GF-D8 (cell line): ENCODE measurements at places on chromosomes 13 and 19.

GRCh38 chr19:17415121-17415520 is 4.7 kb upstream of the MVB12A start:
- no peak for DNase-seq

DNA sequence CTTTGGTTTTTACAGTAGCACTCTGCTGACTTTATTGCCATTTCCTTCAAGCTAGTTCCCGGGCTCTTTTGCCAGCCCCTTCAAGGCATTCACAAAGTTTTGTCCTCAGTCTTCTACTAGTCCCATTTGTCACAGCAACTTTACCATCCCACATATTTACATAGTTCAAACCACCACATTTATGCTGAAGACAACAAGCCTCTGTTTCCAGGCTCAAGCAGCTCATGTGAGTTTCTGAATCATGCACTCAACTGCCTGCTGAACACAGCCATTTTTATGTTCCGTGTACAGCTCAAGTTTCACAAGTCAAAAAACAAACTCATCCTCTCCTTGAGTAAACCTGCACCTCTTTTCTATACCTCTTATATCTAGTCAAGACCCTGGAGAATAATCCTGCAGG is 977.0 kb upstream of the SLC10A2 start:
- DNase-seq: no peak

GRCh38 chr19:38649305-38650171 is 2.1 kb downstream of the ACTN4 start:
- DNase-seq: no peak

DNA sequence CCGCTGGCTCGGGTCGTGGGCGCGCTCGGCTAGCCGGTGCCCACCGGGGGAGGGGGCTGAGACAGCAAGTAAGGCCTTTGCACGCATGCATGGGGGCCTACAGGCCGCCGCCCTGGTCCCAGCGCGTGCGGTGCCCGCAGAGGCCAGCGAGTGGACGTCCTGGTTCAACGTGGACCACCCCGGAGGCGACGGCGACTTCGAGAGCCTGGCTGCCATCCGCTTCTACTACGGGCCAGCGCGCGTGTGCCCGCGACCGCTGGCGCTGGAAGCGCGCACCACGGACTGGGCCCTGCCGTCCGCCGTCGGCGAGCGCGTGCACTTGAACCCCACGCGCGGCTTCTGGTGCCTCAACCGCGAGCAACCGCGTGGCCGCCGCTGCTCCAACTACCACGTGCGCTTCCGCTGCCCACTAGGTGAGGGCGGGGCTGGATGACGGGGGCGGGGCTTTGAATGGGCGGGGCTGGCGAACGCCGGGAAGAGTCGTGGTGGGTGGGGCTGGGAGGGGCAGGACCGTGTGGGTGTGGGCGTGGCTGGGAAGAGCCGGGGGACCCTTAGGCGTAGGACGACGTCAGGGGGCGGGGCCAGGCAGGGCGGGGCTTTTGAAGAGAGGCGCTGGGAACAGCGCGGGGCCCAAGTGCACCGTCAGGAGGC is 2.1 kb downstream of the CILP2 start:
- DNase-seq: no peak

GRCh38 chr13:43783820-43784219 is 3.0 kb downstream of the ENOX1 start:
- DNase-seq: no peak

DNA sequence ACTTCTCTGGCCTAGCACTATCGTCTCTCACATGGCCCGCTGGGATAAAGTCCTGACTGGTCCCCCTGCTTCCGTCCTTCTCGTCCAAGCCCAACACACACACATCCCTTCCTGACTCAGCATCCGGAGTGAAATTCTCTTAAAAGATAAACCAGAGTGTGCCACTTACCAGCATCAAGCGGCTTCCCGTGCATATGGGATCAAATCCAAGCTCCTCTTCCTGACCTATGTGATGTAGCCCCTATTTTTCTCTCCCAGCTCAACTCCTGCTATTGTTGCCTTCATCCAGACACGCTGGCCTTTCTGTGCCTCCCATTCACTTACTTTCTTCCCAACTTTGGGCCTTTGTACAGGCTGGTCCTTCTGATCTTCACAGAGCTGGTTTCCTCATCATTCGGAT is 530.4 kb downstream of the DIAPH3 start:
- no peak for DNase-seq

DNA sequence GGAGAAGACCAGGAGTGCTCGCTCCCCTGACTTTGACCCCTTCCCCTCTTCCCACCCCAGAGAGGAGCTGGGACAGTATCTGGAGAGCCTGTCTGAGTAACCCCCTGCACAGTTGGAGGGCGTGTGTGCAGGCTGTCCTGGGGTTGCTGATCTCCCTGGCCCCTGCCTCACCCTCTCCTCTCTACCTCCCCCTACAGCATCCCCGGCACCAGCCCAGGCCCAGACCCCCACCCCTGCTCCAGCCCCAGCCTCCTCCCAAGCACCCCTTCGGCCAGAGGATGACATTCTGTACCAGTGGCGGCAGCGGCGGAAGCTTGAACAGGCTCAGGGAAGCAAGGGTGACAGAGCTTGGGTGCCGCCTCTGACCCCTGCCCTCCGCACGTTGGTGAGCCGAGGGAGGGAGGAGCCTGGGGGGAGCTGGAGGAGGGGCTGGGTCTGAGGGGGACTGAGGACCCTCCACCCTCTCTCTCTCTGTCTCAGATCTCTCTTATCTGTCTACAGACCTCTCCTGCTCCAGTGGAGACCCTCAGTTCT is 8.7 kb downstream of the PROSER3 start:
- DNase-seq: no peak

DNA sequence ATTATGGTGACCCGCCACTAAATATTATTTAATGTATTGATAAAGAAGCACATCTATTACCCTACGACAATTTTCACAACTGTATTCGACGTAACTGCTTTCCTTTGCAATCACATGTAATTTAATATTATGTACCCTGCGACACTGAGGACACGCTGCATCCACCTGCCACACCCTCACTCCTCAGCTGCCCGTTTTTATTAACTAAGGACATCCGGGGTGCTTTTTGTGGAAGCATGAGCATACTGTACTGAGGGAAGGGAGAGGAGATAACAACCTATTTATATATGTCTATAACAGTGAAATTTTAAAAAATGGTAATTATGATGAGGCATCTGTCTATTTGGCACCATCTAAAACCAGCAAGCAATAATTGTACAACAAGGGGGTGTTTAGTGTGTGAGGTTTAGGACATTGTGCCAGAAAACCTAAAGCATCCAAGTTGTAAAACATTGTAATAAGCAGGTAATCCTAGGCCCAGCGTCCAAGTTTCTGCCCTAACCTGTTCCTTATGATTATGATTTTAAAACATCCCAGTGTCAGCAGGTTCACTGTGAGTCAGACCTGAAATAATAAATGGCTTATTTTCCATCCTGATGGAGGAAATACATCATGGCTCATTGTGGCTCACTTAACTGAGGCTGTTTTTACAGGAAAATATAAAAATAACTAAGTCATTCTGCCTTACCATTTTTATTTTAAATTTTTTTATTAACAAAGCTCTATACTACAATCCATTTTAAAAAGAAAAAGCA is 56.3 kb downstream of the FOXO1 start:
- no peak for DNase-seq

- no peak for DNase-seq
These were observed 476.2 kb upstream of the TSHZ3 start for GRCh38 chr19:31825134-31826094.

DNA sequence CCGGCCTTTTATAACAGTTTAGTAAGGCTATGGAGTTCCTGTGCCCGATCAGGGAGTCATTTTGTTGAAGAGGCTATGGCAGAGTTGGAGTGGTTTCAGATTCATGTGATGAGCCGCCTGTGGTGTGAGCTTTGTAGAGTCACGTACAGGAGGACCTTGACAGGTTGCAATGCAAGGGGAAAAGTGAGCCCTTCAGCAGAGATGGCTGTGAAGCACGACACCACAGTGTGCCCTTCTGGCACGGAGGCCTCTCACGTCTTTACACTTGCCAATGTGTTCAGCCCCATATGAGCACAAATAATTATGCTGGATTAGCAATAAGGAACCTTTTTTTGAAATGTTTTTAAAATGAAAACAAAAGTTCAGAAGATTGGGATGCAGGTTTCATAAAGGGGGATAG is 499.8 kb downstream of the LIG4 start:
- no peak for DNase-seq

GRCh38 chr19:4580021-4580901 is 20.8 kb upstream of the SEMA6B start:
- DNase-seq: no peak
